NCI-H2227 treated with DMSO at 0.1 percent for 48 hours (cell line): ENCODE measurements at places on chromosomes 12 and 14.

- peak; percentile 37 for DNase-seq
Observed at GRCh38 chr12:13981990-13982389, 588 bp upstream of the GRIN2B start.

GRCh38 chr14:89304972-89305703, 111.9 kb downstream of the FOXN3 start:
- DNase-seq: peak; percentile 15

DNA sequence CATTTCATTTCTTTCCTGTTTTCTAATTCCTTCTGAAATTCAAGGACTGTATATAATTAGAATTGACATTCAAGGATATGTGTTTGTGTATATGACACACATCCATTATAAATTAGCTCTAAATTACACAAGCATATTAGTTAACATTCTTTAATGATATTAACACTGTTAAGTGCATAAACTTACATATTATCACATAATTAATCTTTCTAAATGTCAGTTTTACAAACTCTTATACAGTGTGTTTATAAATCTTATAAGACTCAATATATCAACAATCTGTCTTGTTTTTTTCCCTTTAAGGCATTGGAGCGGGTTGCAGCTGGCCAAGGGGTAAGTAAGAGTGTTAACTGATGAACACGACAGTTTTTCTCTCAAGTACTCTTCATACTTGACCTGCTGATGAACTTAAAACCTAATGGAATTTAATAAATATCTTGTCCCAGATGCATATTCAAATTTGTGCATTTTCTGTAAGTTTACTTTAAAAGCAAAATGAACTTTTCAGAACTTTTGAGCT, 76.1 kb downstream of the METTL25 start:
- DNase-seq: no peak

DNA sequence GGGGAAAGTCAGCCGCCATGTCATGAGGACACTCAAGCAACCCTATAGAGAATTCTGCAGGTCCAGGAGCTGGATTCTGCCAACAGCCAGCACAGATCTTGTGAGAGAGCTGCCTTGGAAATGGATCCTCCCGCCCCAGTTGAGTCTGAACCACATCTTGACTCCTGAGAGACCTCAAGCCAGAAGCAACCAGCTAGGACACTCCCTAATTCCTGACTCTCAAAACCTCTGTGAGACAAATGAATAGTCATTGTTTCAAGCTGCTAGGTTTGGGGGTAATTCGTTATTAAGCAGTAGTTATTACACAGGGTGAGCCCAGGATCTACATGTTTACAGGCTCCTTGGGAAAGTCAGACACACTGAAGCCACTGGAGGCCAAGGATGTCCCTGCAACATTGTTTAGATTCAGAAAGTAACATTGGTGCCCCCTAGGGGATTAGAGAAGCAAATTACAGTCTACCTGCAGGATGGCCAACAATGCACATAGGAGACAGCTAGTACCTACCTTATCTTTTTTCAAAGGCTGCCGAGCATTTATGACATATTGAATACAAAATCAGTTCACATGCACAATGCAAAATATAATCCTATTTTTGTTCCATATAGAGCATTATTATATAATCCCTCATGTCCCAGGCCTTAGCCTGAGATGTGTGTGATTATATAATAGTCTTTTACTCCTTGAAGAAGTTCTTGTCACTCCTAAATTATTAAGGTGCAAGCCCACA, 57.9 kb upstream of the FICD start:
- DNase-seq: peak; percentile 29

GRCh38 chr14:105899657-105900397, 373.4 kb downstream of the TMEM121 start:
- no peak for DNase-seq

- no peak for DNase-seq
Observed at GRCh38 chr12:114269153-114269552, 136.8 kb downstream of the TBX5 start.
